ENCODE measurements at places on chromosomes 3 and 15.

DNA sequence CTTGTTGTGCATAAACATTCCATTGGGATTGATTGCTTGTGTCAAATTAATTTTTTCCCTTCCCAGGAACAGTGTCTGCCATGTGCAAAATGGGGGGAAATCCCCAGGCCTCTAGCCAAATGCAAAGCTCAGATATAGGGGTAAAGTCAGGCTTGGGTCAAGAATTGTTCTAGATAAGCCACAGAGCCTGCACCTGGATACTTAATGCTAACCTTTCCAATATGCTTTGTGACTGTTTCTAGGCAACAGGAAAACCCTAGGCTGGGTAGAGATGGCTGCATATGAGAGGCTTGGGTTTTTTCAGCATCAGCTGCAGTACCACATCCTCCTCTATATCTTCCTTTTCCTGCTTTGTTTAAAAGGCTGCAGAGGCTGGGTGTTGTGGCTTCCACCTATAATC, 61.9 kb upstream of the ROPN1 start:
- no peak for DNase-seq

DNA sequence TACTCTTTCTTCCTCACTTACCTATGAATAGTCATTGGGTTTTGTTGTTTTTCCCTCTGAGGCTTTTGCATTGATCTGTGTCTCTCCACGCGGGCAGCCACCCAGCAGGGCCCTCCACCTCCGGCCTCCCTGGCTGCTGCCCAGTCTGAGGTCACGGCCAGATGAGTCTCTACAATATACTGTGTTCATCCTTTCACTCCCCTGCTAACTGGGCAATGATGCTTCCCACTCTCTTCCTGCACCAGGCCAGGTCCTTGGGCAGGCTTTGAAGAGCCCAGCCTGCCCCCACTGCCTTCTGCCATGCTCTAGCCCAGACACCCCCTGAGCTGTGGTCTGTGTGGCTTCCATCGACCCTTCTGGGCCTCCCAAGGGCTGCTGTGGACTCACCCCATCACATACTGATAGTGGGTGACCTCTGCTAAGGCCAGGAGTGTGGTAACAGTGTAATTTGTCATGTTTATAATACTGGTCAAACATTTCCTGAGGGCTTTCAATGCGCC, 18.0 kb downstream of the PDIA5 start:
- no peak for DNase-seq

DNA sequence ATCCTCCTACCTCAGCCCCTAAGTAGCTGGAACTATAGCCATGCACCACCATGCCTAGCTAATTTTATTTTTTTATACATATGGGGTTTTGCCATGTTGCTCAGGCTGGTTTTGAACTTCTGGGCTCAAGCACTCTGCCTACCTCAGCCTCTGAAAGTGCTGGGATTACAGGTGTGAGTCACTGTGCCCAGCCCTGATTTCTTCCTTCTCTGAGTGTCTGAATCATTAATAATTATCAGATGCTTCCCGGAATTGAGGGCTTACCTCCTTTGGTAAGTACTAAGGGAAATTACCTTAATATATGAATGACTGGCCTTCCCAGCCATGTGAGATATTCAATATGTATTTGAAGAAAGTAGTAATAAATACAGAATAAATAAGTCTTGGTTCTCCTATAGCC, 7.2 kb downstream of the CLPX start:
- DNase-seq, result no peak

DNA sequence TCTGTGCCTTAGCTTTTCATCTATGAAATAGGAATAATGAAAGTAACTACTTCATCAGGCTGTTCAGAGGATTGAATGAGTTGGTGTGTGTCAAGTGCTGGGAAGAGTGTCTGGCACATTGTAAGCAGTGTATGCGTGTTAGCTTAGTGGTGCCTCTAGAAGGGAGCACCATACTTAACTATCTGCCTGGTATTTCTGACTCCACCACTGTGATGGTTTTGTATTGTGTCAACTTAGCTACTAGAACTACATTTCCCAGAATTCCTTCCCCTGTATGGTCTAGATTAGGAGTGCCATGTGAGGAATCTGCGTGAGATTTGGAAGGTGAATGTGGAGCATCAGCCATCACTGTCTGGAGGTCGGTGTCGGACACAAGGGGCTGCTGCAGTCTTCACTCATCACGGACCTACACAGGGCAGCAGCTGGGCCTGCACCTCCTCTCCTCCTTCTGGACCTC, 115.4 kb upstream of the GALNT15 start:
- DNase-seq, result no peak

GRCh38 chr3:118097660-118098059, 937.0 kb downstream of the IGSF11 start:
- no peak for DNase-seq

DNA sequence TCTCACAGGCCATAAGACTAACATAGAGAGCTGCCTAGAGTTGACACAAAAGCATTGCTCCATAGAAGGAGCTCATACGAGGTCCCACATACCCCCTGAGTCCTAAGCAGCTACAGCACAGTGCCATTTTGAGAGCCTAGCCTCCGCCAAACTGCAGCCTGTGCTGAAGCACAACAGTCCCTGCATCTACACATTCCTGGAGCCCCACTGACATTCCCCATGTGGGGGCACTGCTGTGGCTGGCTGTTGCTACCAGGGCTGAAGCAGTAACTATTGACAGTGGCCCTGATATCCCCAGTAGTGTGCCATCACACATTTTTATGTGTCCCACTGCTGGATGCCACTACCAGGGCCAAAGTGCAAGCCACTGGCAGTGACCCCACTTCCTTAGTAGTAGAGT, 80.3 kb downstream of the CERS3 start:
- no peak for DNase-seq

- no peak for DNase-seq
These were observed 12.4 kb downstream of the OTOL1 start for GRCh38 chr3:161508852-161509477.

DNA sequence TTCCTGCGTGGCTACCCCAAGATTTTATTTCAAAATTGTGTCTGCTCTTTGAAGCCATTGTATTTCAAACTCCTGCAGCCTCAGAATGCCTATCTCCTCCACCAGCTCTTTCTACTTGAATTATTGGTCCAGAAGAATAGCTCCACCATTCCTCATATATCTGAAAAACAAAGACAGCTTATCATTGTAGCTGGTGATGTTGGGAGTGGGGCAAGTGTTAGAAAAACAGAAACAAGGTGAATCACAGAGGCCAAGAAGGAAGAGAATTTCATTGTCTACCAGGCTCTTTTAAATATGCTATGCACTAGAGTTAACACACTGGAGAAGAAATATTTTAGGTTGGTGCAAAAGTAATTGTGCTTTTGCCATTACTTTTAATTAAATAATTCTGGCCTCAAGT, 307.9 kb upstream of the ROPN1 start:
- DNase-seq, result no peak

DNA sequence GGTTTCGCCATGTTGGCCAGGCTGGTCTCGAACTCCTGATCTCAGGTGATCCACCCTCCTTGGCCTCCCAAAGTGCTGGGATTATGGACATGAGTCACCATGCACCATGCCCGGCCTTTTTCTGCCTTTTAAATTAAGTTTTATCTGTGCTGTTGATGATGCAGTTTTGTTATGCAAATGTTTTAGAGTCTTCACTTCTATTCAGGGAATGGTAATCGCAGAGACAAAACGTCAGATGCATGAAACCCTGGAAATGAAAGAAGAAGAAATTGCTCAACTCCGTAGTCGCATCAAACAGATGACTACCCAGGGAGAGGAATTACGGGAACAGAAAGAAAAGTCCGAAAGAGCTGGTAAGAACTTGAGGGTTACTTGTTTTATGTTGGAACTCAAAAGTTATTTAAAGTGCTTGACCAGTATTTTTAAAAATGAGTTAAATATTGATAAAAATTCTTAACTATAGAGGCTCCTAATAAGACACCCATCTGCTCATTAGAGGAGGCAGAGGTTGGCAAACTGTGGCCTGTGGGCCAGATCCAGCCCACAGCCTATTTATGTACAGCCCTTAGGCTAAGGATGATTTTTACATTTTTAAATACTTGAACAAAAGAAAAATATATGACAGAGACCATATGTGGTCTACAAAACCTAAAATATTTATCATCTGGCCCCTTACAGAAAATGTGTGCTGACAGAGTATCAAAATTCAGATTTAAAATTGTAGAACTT, 127.8 kb upstream of the LRRFIP2 start:
- no peak for DNase-seq

DNA sequence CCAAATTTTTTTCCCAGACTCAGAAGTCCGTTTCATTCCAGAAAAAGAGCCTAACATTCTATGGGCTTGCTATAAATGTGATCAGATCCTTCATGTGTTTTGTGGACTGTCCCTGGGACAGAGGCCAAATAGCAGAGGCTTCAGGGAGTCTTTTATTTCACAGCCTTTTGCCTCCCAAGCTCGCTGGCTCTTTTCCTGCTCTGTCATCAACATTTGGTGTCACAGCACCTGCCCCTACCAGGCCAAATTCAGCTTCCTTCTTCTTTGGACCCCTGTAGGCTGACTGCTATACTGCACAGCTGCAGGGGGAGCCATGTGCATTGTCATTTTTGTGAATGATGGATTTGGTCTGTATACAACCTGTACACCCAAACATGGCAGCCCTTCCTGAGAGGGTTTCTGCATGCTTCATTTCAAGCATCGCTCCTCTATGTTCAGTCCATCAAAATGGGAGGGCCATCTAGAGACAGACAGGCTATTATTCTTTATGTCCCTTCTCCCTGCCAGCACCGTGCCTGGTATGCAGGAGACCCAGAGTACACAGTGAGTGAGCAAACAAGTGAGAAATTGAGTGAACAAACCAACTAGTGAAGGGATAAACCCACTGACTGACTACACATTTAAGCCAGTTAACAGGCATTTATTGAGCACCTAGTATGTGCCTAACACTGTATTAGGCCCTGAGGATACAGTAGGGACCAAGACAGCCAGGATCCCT, 17.9 kb upstream of the RPP14 start:
- no peak for DNase-seq

- DNase-seq, result no peak
These were observed 5.1 kb upstream of the MTHFS start for GRCh38 chr15:79901958-79902357.

DNA sequence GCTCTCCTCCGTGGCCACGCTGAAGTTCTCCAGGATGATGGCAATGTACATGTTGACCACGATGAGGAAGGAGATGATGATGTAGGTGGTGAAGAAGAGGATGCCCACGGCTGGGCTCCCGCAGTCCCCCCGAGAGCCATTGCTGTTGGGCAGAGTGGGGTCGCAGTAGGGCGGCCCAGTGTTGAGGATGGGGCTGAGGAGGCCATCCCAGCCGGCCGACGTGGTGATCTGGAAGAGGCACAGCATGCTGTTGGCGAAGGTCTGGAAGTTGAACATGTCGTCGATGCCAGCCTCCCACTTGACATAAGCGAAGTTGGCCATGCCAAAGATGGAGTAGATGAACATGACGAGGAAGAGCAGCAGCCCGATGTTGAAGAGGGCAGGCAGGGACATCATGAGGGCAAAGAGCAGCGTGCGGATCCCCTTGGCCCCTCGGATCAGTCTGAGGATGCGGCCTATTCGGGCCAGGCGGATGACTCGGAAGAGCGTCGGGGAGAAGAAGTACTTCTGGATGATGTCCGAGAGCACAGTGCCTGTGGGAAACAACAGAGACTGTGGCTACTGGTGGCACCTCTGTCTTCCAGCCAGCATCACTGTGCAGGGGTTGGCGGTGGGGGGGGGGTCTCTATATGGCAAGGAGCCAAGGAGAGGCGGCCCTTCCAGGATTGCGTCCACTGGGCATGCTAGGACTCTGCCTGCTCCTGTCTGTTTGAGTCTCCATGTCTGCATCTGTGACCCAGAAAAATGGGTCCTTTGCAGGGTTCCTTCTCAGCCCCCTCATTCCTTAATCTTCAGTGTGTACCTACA, 55.1 kb downstream of the EXOG start:
- DNase-seq, result no peak

DNA sequence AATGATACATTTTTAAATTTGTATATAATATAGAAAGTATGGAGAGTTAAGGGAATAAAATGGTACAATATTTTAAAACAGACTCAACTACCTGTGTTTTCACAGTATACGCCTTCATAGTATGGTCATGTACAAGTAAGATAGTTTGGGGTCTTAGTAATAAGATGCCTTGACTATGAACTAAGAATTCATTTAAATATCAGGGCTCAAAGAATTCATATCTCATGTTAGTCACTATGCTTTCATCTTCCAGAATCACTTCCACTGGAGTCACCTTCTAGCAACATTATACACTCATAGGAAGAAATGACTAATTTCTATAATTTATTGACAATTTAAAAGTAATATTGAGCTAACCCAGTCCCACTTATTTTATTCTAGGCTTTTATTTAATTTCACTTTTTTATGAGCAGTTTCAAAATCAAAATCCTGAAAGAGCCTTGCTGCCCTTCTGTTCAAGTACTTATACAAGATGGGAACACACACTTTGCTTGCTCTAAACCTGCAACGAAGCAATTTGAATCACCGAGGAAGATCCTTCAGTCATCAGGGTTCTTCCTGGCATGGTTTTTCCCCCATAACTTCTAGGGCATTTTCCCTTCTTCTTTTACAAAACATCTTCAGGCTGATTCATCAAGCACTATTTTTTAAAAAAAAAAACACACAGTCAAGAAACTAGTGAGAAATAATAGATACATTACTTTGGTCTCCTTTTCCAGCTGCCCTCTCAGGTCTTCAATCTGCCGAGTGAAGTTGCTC, 94.1 kb downstream of the MYH15 start:
- DNase-seq, result no peak

- no peak for DNase-seq
These were observed 28.3 kb upstream of the MYZAP start for GRCh38 chr15:57563416-57563815.

DNA sequence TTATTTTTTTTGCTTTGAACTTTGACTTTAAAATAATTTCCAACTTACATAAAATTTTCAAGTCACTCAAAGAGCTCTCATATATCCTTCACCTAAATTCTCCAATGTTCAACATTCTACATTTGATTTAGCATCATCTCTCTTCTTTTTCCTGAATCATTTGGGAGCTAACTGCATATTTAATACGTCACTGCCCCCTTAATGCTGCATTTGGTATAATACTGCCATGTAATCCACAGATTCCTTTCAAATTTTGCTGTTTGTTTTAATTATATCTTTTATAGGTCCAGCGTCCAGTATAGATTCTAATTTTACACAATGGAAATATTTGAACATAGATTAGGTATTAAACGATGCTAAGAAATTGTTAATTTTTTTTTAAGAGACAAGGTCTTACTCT, 2.3 kb upstream of the EIF2AK4 start:
- no peak for DNase-seq

DNA sequence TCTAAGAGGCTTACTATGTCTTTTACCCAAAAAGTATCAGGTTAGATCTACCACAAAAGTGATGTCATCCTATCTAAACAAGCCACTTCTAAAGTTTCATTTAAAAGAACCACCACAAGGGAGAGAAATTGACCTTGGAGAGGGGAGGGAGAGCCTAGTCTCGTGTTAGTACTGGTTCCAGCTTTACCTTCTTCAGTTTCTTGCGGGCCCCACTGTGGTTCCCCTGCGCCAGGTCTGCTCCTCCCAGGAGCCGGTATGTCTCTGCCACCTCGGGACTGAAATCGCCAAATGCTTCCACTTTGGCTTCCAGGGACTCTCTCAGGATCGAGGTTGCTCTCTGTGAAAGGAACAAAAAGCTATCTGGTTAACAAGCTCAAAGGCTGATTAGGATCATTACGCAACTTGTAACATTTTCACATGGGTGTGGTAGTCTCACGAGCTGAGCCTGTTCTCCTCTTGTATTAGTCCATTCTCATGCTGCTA, 51.1 kb downstream of the SYNM start:
- DNase-seq, result no peak

- DNase-seq, result no peak
These were observed 152.3 kb downstream of the IGF1R start for GRCh38 chr15:98800437-98801233.

- DNase-seq, result no peak
These were observed 16.3 kb downstream of the SEC11A start for GRCh38 chr15:84699538-84700191.

Measured in stimulated activated CD4-positive, alpha-beta T cell treated with anti-CD3 and anti-CD28 coated beads, Interleukin-12 subunit alpha, Interleukin-12 subunit beta, amount 100 ng/mL, for 4 hours (primary cell).